Occipital lobe (tissue), 3 donors: ENCODE measurements at places on chromosomes 6 and 20.

DNA sequence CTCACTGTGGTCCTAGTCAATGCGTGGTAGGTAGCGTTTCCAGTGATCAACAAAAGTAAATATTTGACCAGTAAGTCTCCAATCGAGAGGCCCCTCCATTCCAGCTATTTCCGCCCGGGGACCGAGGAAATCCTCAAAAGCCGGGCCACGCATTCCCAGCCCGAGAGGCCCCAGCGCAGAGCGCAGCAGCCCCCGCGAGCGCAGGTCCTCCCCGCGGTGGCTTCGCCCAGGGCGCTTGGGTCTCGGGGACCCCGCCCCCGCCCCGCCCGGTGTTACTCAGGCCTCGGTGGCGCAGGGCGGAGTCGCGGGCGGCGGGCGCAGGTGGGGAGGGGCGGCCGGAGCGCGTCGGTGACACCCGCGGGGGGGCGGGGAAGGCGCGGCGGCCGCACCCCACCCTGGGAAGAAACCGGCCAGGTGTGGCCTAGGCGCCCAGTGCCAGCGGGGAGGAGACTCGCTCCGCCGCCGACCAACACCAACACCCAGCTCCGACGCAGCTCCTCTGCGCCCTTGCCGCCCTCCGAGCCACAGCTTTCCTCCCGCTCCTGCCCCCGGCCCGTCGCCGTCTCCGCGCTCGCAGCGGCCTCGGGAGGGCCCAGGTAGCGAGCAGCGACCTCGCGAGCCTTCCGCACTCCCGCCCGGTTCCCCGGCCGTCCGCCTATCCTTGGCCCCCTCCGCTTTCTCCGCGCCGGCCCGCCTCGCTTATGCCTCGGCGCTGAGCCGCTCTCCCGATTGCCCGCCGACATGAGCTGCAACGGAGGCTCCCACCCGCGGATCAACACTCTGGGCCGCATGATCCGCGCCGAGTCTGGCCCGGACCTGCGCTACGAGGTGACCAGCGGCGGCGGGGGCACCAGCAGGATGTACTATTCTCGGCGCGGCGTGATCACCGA is at the start of gene DSP:
DSP (plus strand) TSS at position 497 of the 890 bp plus-strand sequence; CDS start at position 742, 245 bp downstream.
- DNase-seq = no peak

- no peak for DNase-seq
Observed at GRCh38 chr6:53527249-53527765, 17.6 kb downstream of the GCLC start.

GRCh38 chr20:33811776-33812151 is 616 bp downstream of the CHMP4B start:
- no peak for DNase-seq

DNA sequence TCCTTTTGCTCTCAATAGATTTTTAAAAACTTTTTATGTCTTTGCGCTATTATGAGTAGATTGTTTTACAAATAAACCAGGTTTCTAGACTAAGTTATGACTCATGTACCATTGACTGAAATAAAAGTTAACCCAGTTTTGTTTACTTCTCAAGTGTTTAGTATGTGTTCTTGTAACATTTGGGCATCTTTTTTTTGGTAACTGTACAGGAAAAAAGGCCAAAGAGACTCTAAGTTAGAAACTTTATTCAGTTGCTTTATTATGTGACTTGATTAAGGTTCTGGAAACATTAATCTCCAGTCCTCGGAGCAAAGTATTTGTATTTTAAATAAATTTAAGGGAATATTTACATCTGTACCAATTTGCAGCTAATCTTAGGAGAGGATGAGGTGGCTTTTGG is 2.9 kb downstream of the NKAIN2 start:
- no peak for DNase-seq

GRCh38 chr6:35439308-35439707 is 12.8 kb upstream of the FANCE start:
- no peak for DNase-seq

DNA sequence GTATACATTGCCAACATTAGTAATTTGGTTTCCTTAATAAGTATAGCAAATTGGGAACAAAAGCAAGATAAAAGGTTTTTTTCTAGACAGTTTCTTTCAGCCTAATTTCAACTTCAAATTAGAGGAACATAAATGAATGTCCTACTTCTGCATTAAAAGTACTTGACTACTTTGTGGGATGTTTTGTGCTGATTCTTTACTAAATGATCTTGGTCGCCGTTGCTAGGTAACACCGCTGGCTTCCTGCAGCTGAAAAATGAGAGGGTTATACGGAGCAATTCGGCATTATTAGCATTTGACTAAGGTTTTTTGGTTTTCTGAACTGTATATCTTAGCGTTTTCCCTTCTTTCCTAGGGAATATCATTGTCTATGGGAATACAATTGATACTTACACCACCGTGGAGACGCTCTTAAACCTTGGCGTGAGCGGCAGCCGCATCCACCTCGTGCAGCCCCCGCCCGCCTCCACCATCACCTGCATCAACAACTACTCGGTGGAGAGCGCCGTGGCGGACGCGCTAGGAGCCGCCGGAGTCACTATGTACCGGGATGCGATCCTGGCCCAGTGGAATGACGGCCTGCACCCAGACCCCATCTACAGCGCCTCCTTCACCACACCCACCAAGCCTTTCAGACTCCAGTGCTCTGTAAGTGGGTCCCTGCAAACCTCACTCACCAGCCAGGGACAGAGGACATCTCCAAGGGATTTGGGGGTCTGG is 90.9 kb upstream of the INSM1 start:
- no peak for DNase-seq

GRCh38 chr6:2432292-2432691 is 186.9 kb upstream of the GMDS start:
- no peak for DNase-seq

DNA sequence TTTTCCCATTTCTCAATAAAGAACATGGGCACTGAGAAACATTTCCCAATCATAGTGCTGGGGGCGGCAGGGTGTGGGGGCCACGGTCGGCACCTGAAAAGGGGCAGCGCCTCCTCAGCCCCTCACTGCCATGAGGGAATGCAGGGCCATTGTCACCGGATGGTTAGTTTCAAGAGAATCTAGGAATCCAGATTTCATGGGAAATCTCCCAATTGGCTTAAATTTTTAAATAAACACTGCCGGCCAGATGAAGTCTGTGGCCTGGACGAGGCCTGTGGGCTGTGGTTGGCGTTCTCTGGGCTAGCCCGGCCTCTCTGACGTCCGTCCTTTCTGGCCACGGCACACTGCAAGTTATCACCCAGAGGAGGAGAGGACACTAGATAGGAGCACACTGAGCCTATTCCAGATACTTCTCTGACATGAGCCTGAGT is 25.6 kb downstream of the MANBAL start:
- DNase-seq = no peak

DNA sequence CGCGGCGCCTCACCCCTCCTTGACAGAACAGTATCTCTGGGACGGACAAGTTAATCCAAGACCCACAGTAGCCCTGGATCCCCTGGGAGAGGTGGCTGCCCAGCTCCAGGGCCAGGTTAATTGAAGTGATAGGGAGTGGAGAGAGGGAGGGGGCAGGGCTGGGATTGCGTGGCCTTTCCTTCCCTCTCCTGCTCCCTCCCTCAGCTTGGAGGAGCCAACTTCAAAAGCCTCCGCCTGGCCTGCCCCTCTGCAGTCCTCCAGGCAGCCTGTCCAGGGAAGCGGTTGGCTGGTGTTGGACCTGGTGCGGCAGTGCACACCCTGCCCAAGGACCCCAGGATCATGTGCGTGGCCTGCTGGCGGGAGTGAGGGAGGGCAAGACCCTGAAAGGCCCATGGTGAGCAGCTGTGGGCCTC is at the start of gene C20orf204:
C20orf204 (plus strand) TSS at position 250 of the 413 bp plus-strand sequence; CDS start at position 392, 142 bp downstream.
- no peak for DNase-seq

- DNase-seq = no peak
Observed at GRCh38 chr6:159973951-159974350, 5.1 kb downstream of the IGF2R start.

- DNase-seq = no peak
Observed at GRCh38 chr6:121201105-121201504, 133.2 kb downstream of the TBC1D32 start.

- DNase-seq = no peak
Observed at GRCh38 chr20:59027741-59028320, 4.3 kb downstream of the ATP5F1E start.

DNA sequence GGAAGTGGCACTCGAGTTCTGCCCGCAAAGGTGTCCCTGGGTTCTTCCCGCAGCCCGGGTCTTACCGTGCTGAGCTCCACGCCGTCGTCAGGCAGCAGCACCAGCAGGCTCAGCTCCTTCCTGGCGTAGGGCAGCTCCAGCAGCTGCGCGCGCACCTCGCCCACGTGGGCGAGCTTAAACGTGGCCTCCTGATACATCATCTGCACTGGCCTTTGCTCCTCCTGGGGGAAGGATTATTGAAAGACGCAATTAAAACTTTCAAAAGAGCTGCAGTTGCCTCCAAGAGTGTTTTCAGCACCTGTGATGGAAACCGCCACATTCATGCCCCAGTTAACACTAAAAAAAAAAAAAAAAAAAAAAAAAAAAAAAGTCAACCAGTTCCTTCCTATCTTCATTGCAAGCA is 11.3 kb downstream of the SERPINB9 start:
- DNase-seq = peak; percentile 33

GRCh38 chr20:32779500-32780211 is 17.5 kb downstream of the DNMT3B start:
- no peak for DNase-seq

DNA sequence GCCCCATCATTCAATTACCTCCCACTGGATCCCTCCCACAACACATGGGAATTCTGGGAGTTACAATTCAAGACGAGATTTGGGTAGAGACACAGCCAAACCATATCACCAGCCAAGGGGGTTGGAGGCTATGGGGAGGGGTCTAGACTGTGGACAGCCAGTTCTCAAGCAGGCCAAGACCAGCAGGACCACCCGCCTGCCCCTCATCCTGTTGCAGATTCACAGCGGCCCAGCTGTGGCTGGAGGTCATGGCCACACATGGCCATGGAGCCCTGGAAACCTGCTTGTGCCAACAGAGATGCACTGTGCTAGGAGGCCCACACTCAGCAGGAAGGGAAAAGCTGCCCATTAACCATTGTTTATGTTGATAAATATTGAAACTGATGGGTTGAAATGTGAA is 240.5 kb downstream of the TTLL2 start:
- DNase-seq = no peak

GRCh38 chr6:6006428-6007365 is at the start of gene NRN1:
Gene NRN1 (minus strand): TSS chr6:6006925. CDS start chr6:6006749, 176 bp downstream.
- no peak for DNase-seq

DNA sequence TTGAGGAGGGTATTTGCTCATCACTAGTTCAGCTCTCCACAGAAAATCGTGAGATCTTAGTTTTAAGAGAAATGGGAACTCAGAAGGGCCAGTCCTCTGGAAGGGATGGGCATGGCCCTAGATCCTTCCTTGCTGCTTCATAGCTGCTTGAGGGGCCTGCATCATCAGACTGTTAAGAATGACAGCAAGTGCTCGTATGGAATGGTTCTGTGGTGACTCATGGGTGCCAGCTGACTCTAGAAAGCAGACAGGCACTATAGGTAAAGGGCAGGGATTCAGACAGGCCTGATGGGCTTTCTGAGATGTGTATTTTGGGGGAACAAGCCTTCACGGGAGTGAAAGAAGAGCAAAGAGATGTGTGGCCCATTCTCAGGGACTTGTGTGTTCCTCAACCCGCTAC is 90.8 kb downstream of the MYLK4 start:
- no peak for DNase-seq

DNA sequence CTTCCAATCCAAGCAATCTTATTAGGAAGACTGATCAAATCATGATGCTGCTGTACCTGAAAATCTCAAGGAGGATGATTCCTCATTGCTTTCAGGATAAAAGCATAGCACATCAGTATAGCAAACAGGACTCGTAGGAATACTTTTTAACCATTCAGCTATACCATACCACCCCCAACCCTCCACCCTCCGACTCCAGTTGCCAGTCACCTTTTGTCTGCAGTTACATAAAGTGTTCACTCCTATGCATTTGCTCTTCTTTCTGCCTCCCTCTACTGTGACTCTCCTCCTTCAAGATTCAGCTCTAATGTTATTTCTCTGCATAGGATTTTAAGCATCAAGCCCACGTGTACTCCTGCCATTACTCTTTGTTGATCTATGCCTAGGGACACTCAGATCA is 124.7 kb upstream of the KCNQ5 start:
- DNase-seq = no peak
